Thoracic aorta (tissue), 2 donors: ENCODE measurements at places on chromosomes 13 and 19.

DNA sequence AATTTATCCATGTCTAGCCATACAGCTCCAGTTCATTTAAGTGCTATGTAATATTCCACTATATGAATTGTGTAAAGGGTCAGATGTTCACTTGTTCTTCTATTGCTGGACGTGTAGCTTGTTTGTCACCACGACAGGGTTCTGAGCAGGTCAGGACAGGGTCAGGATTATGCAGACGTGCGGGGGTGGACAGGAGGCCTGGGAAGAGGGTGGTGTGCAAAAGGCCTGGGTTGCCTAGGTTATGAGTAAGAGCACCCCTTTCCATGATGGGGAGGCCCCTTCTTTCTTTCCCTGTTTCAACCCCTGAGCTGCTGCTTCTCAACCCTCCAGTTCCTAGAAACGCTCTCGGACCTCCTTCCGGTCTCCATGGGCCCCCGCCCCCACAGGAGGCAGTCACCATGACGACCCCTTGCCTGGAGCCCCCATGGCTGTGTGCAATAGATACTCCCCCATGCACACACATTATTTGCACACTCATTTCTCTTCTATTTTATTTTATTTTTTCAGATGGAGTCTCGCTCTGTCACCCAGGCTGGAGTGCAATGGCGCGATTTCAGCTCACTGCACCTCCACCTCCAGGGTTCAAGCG is 2.0 kb downstream of the EXOC3L2 start:
- no peak for DNase-seq

- no peak for DNase-seq
Observed at GRCh38 chr13:95188128-95188527, 113.1 kb downstream of the ABCC4 start.

DNA sequence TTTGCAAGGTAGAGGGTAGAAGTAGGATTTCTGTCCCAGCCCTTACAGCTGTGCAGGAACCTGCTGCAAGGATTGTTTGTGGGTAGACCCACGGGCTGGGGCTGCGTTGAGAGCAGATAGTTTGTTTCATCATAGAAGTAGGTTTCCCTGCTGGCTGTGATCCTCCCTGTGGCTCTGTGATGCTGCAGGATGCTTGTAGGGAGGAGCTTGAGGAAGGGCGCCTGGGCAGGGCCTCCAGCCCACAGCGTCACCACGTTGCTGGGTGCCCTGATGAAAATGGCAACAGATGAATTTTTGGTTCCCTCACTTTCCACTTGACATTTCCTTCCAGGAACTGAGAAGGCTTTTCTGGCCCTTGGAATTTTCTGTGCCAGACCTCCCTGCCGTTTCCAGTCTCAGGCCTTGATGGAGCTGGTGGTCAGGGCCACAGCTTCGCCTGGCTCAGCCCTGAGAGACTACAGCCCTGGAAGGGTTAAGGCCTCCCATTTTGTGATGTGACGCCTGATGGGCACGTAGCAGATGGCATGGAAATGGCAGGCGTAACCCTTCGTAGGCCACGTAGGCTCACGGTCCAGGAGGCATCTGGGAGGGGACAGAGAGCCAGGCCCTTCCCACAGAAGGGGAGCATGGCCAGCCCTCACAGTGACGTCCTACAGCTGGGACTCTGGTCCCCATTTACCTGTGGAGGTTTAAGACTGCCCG is 42.2 kb downstream of the GATAD2A start:
- DNase-seq: no peak

GRCh38 chr19:38862321-38863059 is 12.7 kb upstream of the HNRNPL start:
- DNase-seq: no peak

DNA sequence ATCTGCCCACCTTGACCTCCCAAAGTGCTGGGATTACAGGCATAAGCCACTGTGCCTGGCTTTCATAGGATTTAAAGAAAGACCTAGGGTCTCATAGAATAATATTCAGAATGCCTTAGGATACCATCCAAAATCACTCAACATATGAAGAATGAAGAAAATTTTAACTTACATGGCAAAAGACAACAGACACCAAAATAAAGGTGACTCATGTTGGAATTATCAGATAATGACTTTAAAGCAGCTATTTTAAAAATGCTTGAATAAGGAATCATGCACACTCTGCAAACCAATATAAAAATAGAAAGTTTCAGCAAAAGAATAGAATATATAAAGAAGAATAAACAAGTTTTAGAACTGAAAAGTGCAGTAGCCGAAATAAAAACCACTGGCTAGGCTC is 29.3 kb downstream of the ZNF566 start:
- DNase-seq: no peak
